ENCODE measurements at places on chromosomes 5 and 9. TPM values are rescaled to one million over a fixed set of nuclear protein-coding genes. Genes with fewer than 3 reads are reported as not detected.

- H3K27ac ChIP-seq, result no peak overlapping the region
- H3K27me3 ChIP-seq, result no peaks in the 10 kb centered on the region
These were observed 179.0 kb downstream of the FANCC start for GRCh38 chr9:95138474-95138873.

DNA sequence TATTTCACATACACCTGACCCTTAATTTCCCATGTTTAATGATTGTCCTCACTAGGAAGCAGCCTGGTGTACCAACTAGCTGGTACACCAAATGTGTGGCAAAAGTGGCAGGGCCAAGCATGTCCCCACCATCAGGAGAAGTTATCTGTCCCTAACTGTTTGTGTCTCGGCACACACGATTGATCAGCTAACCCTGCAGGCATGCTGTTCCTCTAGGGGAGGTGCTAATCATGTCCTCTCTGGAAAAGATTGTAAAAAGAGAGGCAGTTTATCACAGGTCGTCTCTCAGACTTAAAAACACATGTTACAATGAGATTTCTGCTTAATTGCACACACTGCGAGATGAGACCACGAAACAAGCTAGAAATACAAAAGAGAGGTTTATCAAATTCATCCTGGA, 342.7 kb downstream of the DIRAS2 start:
- H3K27ac ChIP-seq, result no peak overlapping the region
- H3K36me3 ChIP-seq, result no peaks in the 10 kb centered on the region
- H3K4me3 ChIP-seq, result no peak overlapping the region

DNA sequence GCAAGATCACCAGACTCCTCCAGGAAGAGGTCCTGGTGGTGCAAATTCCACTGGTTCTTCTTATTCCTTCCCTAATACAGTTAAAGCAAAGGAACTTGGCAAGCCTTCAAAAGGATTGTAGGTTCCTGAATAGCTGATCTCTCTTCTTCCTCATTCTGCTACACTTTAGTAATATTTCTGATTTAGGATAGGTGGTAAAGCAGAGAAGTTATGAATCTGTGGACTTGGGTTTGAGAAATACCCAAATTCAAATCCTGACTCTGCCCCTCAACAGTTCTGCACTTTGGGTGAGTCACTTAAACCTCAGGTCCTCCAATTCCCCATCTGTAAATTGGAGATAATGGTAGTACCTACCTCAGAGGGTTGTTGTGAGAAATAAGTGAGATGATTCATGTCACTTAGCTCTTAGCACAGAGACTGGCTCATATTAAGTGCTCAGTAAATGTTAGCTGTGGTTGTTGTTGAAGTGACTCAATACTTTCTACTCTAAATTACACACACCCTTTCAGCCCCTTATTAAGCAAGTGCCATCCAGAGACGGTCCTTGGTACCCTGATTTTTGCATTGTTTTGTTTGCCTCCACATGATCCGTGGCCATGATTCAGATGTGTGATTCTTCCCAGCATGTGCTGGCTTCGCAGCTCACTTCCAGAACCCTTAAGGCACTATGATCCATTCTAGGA, 5.2 kb downstream of the SH3RF2 start:
- peak overlapping the region; percentile 33 for H3K4me3 ChIP-seq
- H3K36me3 ChIP-seq, result no peaks in the 10 kb centered on the region
- H3K27ac ChIP-seq, result peak overlapping the region; percentile 43
- peak; percentile 32 for DNase-seq

NRARP gene
- total RNA-seq, result 1.6 TPM

DNA sequence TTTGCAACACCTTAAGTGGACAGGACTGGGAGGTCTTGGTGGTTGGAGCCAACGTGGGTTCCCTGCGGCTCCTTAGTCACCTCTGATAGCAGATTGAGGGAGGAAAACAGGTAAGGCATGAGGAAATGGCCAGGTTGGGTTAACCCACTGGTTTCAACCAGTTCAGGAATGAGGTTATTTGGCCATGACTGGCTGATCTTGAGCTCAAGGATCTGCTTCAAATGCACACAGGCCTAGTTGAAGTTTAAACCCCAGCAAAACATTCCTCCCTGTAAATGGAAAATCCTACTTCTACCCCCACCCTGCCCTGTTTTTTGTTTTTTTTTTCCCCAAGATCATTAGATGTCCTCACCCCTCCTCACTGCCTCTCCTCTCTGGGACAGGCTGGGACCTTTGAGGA, 3.2 kb upstream of the NUP214 start:
- H3K36me3 ChIP-seq, result peaks cover 4% of the 10 kb centered on the region
- H3K27ac ChIP-seq, result no peak overlapping the region
- no peak for DNase-seq

DNA sequence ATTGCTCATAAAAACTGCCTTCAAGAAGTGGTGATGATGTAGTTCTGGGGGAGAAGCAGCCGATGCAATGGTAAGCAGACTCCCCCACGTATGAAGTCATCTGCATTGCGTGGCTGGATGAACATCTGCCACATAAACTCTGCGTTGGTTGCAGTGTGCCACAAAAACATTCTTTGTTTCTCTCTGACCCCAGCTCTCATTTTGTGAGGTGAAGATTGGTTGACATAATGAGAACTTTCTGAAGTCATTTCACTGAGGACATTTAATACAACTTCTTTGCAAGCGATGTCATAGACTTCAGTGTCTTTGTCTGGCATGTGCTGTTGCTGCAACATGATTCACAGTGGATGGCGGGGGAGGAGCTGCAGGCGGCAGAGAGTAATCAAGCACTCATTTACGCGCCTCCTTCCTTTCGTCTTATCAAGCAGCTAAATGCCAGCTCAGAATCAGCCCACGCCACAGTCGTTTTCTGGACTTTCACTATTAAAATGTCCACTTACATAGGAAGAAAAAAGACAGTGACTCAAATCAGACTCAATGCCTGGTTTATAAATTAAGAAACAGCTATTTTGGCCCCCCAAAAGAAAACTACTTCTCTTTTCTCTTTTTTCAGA, 91.5 kb upstream of the NFIL3 start:
- peak overlapping the region; percentile 46 for H3K4me3 ChIP-seq
- H3K27me3 ChIP-seq, result peaks cover 53% of the 10 kb centered on the region
- H3K27ac ChIP-seq, result no peak overlapping the region

RASGRF2 gene
- total RNA-seq, result 19.9 TPM

- H3K27me3 ChIP-seq, result no peaks in the 10 kb centered on the region
- no peak overlapping the region for H3K4me3 ChIP-seq
- no peak overlapping the region for H3K27ac ChIP-seq
These were observed 311.1 kb upstream of the CHD1 start for GRCh38 chr5:99239826-99240360.

GRCh38 chr5:138180183-138180782, 1.4 kb downstream of the KIF20A start:
- peaks cover 23% of the 10 kb centered on the region for H3K4me1 ChIP-seq
- H3K36me3 ChIP-seq, result peaks cover 16% of the 10 kb centered on the region
- no peak overlapping the region for H3K4me3 ChIP-seq
- DNase-seq, result no peak

GRCh38 chr9:38112049-38112448, 43.0 kb upstream of the SHB start:
- H3K4me3 ChIP-seq, result no peak overlapping the region
- no peaks in the 10 kb centered on the region for H3K4me1 ChIP-seq
- H3K27me3 ChIP-seq, result peaks cover 14% of the 10 kb centered on the region
- no peak overlapping the region for H3K27ac ChIP-seq
- DNase-seq, result no peak

CYLC2 gene
- not detected for total RNA-seq

- no peaks in the 10 kb centered on the region for H3K36me3 ChIP-seq
- H3K27me3 ChIP-seq, result peaks cover 9% of the 10 kb centered on the region
- H3K27ac ChIP-seq, result no peak overlapping the region
- no peak for DNase-seq
These were observed 32.2 kb upstream of the ENHO start for GRCh38 chr9:34555002-34555348.

GPR151 gene
- total RNA-seq, result not detected

ISCA1 gene
- total RNA-seq, result 24.1 TPM

CNTLN gene
- total RNA-seq, result 0.22 TPM

- no peaks in the 10 kb centered on the region for H3K27me3 ChIP-seq
- no peak for DNase-seq
- H3K27ac ChIP-seq, result no peak overlapping the region
- H3K36me3 ChIP-seq, result peaks cover 2% of the 10 kb centered on the region
- peaks cover 4% of the 10 kb centered on the region for H3K4me1 ChIP-seq
These were observed 53.9 kb upstream of the TRIM32 start for GRCh38 chr9:116632990-116633838.

GRCh38 chr5:107985144-107985543, 314.4 kb upstream of the EFNA5 start:
- H3K4me3 ChIP-seq, result no peak overlapping the region
- no peaks in the 10 kb centered on the region for H3K36me3 ChIP-seq

PLGRKT gene
- 48.6 TPM for total RNA-seq

- no peaks in the 10 kb centered on the region for H3K4me1 ChIP-seq
- H3K4me3 ChIP-seq, result no peak overlapping the region
- H3K27ac ChIP-seq, result no peak overlapping the region
- no peak for DNase-seq
- H3K36me3 ChIP-seq, result no peaks in the 10 kb centered on the region
- H3K27me3 ChIP-seq, result no peaks in the 10 kb centered on the region
These were observed 273.1 kb upstream of the HAPLN1 start for GRCh38 chr5:83993803-83994202.

THBS4 gene
- total RNA-seq, result 6.7 TPM

S100Z gene
- total RNA-seq, result 1.7 TPM

DNA sequence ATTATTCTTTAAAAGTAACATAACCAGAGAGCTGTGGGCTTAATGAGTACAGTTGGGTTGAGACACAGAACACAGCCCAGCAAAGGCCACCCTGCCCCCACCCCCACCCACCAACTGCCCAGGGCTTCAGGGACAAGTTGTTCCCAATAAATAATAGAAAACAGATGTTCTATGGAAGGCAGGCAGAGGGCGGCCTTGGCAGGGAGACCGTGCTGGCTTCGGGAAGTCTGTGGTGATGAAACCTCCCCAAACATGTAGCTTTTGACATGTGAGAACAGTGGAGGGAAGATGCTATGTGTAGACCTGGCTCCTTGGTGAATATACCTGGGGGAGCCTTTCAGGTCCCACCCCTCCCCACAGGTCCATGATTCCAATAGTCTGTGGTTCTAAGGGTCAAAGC, 10.0 kb downstream of the TRAF1 start:
- DNase-seq, result no peak
- no peaks in the 10 kb centered on the region for H3K27me3 ChIP-seq
- peaks cover 95% of the 10 kb centered on the region for H3K4me1 ChIP-seq
- peak overlapping the region; percentile 71 for H3K4me3 ChIP-seq

TRPM6 gene
- 0.10 TPM for total RNA-seq

DNA sequence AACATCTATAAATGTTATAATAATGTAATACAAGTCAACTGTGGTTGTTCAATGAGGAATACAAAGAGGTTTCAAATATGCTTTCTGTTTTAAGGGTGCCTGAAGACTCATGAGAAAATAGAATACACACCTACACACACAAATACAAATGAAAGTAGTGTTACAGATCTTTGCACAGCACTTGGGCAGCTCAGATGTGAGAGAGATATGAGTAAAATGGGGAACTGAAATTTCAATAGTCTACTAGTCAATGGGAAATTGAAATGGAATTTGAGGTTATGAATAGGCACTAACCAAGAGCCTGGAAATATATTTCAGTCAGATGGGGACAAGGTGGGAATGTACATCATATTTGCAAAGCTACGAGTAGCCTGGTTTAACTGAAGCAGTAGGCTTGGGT, 96.6 kb downstream of the ISL1 start:
- H3K27ac ChIP-seq, result no peak overlapping the region
- no peak overlapping the region for H3K4me3 ChIP-seq
- no peak for DNase-seq
- no peaks in the 10 kb centered on the region for H3K4me1 ChIP-seq
- H3K27me3 ChIP-seq, result no peaks in the 10 kb centered on the region
- H3K36me3 ChIP-seq, result no peaks in the 10 kb centered on the region

- no peaks in the 10 kb centered on the region for H3K27me3 ChIP-seq
- no peaks in the 10 kb centered on the region for H3K4me1 ChIP-seq
- no peak overlapping the region for H3K4me3 ChIP-seq
- no peaks in the 10 kb centered on the region for H3K36me3 ChIP-seq
These were observed 273.5 kb upstream of the CCNG1 start for GRCh38 chr5:163163858-163164257.

TAF11L5 gene
- not detected for total RNA-seq
